ENCODE measurements at places on chromosomes 6 and 20. TPM values are rescaled to one million over a fixed set of nuclear protein-coding genes. Genes with fewer than 3 reads are reported as not detected.

Gene LY6G6C
- 218 TPM for total RNA-seq

Gene PPARD
- 28.8 TPM for total RNA-seq

Gene GUCA1A
- not detected for total RNA-seq

Gene ZFAND3
- total RNA-seq: 40.8 TPM

Gene PPP1R14C
- total RNA-seq: 116 TPM

Gene XRN2
- total RNA-seq: 37.3 TPM

Gene HNF4A
- not detected for total RNA-seq

Gene TRIM40
- total RNA-seq: not detected

Gene THBS2
- 88.6 TPM for total RNA-seq

Gene PSORS1C1
- total RNA-seq: 5.5 TPM

All from lower leg skin (tissue), 4 donors.